ENCODE measurements at places on chromosomes 4 and X.

DNA sequence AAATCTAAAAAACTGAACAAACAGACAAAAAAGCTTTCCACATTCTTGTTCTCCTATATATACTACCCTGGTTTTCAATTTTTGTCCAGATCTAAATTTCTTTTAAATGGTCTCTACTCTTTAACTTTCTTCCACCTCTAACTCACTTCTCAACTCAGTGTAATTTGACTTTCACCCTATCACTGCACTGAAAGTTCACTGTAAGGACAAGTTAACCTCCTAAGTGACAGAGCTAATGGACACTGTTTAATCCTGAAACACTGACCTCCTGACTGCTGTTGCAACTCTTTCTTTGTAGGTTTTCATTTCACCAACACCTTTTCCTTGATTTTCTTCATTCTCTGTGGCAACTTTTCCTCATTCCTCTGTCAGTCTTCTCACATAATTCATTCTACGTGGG, 50.0 kb downstream of the ATOH1 start:
- DNase-seq, result no peak

- no peak for DNase-seq
Measured at GRCh38 chr4:43512253-43512652, 619.7 kb downstream of the GRXCR1 start.

GRCh38 chrX:101430457-101431078, 22.5 kb downstream of the HNRNPH2 start:
- no peak for DNase-seq

DNA sequence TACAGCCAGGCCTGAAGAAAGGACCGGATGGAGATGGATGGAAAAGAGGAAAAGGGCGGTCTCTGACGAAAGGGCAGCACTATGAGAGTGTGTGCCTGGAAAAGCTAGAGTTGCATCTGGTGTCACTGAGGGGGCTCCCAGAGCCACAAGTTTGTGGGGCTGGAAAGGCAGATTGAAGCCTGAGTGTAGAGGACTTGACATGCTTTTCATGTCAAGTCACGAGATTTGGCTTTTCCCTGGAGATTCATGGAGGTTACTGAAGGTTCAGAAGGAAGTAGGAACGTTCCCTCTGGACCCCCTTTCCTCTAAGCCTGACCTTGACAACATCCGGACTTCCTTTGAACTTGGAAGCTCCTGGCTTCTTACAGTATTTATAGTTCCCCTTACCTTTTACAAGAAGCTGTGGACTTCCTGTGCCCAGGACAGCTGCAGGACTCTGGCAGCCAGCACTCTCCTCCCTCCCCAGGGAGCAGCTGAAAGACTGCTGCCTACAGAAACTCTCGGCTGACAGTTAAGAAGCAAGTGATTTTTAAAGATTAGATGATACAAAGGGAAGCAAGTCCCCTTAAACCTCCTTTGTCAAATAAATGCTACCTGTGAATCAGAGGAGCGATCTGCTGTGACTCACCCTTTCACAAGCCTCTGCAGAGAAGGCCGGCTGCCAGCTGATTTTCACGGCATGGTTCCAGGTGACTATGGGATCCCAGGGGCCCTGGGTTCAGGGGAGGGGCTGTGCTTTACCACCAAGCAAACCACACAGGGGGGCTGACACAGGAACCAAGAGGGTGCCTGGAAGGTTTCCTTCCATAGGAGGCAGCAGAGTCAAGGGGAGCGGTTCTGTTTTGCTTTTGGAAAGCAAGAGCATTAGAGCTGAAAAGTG, 72.9 kb upstream of the STIM2 start:
- DNase-seq, result no peak

- no peak for DNase-seq
Measured at GRCh38 chr4:122759639-122760310, 27.3 kb downstream of the BBS12 start.

GRCh38 chr4:7654550-7655445, 220.1 kb upstream of the PSAPL1 start:
- DNase-seq, result no peak

- DNase-seq, result no peak
Measured at GRCh38 chr4:129378364-129378763, 282.4 kb downstream of the C4orf33 start.

- DNase-seq, result no peak
Measured at GRCh38 chrX:129525162-129525561, 1.9 kb upstream of the SMARCA1 start.

DNA sequence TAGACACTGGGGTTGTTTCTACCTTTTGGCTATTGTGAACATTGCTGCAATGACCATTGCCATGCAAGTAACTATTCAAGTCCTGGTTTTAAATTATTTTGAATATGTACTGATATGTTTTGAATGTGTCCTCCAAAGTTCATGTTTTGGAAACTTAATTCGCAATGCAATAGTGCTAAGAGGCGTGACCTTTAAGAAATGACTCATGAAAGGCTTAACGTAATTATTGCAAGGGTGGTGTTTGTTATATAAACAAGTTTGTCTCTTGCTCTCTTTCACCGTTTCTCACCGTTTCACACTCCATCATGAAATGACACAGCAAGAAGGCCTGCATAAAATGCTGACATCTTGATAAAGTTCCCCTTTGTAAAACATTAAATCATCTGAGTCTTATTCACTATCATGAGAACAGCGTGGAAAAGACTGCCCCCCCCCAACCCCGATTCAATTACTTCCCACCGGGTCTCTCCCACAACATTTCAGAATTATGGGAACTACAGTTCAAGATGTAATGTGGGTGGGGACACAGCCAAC, 506.9 kb upstream of the FAM47C start:
- DNase-seq, result no peak

GRCh38 chr4:7956270-7956808, 16.7 kb upstream of the AFAP1 start:
- DNase-seq, result no peak

- DNase-seq, result peak; percentile 11
Measured at GRCh38 chr4:85929961-85930665, 429.7 kb downstream of the MAPK10 start.

- no peak for DNase-seq
Measured at GRCh38 chr4:26764231-26764630, 96.4 kb upstream of the STIM2 start.

DNA sequence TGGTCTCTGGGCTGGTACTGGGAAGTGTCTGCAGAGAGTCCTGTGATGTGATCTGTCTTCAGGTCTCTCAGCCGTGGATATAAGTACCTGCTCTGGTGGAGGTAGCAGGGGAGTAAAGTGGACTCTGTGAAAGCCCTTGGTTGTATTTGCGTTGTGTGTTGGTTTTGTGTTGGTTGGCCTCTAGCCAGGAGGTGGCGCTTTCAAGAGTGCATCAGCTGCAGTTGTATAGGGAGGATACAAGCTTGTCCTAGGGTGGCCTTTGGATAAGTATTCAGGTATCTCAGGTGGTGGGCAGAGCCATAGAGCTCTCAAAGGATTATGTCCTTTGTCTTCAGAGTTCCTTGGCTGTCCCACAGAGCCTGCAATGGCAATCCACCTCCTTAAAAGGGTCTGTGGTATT, 111.6 kb downstream of the MAGEB17 start:
- DNase-seq, result no peak

DNA sequence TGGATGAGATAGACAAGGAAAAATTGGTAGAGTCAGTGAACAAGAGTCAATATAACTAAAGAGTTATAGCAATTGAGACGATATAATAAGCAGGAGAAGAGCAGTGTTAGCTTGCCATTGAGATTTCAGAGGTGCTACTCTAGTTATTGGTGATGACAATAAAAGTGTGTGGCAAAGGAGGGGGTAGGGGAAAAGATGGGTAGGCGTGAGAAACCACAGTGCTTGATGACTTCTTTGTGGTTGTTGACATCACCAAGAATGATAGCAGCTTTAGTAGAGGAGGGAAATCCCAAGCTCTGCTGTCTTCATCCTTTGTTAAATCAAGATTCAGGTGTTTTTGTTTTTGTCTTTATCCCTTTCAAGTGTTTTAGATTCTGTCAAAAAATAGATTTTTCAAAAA, 179.9 kb upstream of the PPP3CA start:
- DNase-seq, result peak; percentile 3

DNA sequence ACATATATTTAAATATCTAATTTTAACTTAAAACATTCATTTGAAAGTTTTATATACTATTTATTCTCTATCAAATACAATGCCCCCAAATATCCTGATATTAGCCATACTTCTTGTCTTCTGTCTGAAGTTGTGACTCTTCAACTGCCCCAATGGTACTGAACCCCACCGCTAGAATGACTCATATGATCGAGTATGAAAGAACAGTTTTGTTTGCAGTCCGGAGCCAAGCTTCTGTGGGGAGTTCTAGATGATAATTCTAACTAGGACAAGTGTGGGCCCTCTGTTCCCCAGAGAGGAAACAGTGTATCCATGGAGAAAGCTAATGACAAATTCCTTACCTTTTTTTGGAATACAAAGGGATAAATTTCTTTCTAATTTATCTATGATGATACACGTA, 24.7 kb upstream of the CT47A1 start:
- no peak for DNase-seq

DNA sequence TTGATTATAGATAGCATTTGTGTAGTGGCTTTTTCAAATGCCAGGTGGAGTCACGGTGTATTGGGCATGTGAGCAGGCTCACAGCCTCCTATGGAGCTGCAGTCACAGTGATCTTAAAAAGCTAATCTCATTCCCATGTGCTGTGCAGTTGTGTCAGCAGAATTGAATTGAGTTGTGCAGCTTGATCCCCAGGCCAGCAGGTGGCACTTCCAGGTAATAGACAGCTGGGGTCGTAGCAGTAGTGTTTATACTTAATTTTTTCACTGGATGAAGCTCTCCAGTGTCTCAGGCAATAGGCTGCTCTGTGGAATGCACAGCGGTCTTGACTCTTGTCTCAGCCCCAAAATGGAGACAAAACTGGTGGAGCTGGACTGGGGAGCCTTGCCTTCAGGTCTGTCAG, 1028.1 kb downstream of the SH3BGRL start:
- DNase-seq, result no peak

DNA sequence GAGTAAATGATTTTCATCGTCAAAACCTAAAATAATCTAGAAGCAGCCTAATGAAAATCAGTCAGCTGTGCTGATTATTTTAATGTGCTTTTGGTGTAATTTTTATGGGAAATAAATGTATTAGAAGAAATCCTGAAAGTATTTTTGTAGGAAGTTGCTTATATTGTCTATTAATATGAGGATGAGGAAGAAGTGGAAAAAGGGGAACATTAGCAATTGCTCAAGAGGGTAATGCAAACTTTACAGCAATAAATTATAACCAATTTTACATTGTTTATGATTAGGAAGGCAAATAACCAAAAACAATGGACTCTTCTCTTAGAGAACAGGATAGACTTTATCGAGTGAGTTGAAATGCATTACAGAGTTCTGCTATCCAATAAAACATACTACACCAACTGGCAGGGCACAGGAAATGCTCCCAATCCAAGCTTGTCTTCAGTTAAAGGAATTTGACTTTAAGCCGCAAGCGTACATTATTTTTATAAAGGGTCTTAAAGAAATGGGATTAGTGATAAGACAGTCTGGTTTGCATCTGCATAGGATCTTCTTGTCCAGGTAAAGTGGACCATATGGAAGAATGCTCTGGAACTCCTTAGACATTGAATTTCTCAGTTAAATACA, 374.8 kb downstream of the PDGFC start:
- DNase-seq, result no peak

GRCh38 chr4:110869862-110870572, 247.1 kb upstream of the PITX2 start:
- DNase-seq, result peak; percentile 2

DNA sequence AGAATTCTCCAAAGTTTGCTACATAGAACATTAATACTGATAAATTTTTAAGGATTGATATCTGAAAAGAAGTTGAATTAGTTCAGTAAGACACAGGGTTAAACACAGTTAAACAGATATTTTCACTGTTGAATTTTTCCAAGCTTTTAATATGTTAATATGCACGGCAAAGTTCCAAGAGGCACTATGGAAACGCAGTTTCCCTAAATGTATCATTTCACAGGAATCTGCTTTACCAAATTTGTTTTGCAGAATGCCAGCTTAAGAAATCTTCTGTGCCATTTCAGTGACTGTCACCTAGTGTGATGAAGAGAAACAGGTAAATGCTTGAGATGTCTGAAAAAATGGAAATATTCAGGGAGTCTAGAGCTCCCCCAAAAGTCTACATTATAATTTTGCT, 395.9 kb upstream of the GRIA3 start:
- DNase-seq, result no peak

- DNase-seq, result no peak
Measured at GRCh38 chrX:42715701-42716262, 62.2 kb downstream of the PPP1R2C start.

DNA sequence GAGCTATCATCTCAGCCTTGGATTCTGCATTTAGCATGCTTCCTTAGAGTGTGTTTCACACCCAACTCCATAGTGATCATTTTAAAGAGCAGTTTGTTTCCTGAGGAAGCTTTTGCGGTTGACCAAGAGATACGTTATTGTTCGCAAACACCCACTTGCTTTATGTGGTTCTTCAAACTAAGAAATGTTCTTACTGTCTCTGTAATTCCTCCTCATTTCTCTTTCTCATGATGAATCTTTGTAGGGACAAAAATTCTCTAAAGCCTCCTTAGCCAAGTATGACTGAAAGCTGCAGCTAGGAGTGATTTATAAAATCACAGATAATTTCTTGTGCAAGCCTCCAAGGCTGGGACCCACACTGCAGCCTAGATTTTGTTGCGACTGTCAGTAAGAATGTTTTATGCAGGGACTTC, 10.0 kb downstream of the TNIP3 start:
- peak; percentile 57 for DNase-seq
